ENCODE measurements at places on chromosomes 11 and 22.

GRCh38 chr11:69821511-69822040 is 2.4 kb upstream of the FGF3 start:
- DNase-seq = no peak

DNA sequence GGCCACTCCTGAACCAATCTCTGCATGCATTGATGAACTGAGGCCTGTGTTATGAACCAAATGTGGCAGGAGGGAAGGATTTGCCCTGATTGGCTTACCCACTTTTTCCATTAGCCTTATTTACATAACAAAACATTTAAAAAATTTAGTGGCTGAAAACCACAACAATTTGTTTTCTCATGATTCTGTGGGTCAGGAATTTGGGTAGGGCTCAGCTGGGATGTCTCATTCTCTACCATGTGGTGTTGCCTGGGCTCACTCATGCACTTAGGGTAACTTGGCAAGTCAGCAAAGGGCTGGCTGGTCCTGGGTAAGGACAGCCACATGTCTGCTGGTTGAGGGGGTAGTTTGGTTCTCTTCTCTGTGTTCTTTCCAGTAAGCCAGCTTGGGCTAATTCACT is 35.1 kb upstream of the CYP2R1 start:
- DNase-seq = no peak

DNA sequence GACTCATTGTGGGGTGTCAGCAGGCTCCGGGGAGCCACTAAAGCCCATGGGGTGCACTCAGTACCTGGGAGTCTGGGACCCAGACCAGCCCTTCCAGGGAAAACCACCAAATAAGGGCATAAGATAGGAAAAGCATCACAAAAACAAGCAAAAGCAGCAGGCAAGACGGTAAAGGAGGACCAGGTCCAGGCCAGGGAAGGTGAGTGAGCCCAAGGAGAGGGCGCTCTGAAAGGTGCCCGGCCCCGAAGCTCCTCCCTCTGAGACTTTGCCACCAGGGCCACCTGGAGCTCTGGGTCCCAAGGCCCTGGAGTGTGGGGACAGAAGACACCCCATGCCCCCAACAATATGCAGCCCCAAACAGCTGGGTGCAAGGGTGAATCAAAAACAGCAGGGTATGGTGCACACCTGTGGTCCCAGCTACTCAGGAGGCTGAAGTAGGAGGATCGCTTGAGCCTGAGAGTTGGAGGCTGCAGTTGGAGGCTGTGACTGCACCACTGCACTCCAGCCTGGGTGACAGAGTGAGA is 5.2 kb upstream of the IL17REL start:
- DNase-seq = no peak

DNA sequence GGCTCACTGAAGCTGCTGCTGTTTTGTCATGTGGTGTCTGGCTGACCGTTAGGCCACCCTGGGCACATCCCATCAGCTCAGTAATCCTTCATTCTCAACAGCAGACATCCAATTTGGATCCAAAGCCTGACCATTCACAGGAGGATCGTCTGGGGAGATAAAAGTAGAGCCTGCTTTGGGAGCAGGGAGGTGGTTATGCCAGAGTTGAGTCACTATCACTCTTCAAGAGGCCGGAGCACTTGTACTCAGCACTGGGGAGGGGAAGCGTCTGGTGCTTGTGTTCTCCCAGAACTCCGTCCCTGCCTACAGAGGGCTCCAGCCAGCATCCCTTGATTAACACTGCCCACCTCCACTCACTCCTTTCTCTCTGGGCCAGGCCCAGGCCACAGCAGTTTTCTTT is 382.6 kb downstream of the OPCML start:
- DNase-seq = no peak

DNA sequence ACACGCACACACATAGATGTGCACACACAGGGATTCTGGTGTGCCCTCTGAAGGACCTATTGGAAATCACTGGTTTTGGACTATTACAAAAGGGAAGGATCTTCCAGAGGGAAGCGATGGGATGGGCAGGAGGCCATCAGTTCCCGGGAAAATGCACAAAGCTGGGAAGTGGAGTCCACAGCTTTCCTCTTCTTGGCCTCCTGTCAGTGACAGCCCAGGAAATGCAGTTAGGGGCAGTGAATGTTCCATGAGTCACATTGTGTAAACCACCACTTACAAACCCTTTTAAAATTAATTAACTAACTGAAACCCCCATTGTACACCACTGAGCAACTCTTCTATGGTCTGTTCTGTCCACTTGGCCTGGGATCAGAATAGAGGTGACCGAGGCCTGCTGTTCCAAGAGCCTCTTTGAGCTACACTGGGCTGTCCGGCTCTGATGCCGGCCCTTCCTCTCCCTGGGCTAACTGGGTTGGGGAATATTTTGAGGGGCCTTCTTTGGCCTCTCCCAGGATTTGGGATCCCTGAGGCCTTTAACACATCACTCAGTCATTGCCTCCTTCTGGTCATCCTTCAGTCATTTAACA is 137.7 kb downstream of the FEZ1 start:
- no peak for DNase-seq

GRCh38 chr11:9231848-9232177 is 33.3 kb downstream of the DENND5A start:
- no peak for DNase-seq

DNA sequence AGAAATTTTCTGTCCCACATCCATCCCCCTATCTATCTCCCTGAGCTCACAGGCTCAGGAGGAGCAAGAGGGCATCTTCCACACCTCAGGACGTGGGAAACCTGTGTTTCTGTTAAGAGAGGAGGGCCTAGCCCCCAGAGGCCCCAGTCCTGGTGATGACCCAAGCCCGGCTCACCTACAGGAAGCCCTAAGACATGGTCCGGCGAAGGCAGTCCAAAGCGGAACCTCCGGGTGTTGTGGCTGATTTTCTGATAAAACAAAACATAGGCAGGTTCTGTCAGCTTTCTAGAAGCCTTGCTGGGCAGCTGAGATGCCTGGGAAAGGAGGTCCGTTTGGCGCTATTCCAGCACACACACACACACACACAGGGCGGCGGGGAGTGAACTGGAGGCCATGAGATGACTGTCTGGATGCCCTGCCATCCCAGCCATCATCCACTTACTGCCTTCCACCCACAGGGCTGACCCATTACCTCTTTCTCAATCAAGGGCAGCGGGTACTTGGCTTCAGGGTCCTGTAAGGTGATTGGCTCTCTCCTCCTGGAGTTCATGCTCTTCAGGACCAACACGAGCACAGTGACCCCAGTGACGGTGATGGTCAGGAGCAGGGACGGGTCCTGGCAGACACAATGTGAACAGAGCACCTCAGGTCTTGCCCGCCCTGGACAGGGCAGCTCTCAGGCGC is 882 bp downstream of the CYB5R2 start:
- no peak for DNase-seq

GRCh38 chr11:33779849-33780528 is 5.7 kb upstream of the FBXO3 start:
- DNase-seq = no peak

GRCh38 chr11:78965432-78965831 is 390.8 kb upstream of the NARS2 start:
- DNase-seq = no peak

DNA sequence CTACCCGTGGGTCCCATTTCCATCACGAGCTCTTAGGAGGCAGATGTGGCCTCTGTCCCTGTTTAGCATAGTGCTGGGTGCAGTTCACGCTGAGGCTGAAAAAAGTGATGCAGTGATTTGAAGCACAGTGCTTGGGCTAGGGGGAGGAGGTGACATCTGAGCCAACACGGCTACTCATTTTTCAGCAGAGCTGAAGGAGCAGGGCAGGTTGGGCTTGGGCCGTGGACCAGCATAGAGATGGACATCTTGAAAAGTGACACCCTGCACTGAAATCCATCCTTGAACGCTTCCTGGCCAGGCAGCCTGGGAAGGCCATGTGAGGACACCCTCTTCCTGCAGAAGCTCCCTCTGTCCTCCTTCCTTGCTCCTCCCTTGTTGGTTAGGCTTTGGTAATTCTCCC is 66.4 kb downstream of the ADAMTS15 start:
- no peak for DNase-seq

DNA sequence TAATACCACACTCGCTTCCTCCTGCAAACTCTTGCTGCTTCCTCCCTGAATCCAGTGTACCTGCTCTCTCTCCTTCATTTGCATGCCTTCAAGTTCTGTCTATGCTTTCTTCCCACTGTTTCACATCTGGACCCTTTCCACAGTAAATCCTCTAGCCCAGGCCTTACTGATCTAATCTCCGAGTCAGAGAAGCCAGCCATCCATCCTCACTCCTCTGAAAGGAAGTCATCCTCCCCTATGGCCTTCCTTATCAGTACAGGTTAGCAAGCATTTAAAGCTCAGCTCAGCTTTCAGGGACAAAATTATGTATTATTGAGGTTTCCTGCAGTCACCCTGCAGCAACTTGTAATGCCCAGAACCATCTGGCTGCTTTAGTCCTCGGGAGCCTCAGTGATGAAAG is 116.1 kb downstream of the GALNT18 start:
- no peak for DNase-seq

- DNase-seq = no peak
These were observed 26.2 kb upstream of the GUCY1A2 start for GRCh38 chr11:107044503-107044902.

DNA sequence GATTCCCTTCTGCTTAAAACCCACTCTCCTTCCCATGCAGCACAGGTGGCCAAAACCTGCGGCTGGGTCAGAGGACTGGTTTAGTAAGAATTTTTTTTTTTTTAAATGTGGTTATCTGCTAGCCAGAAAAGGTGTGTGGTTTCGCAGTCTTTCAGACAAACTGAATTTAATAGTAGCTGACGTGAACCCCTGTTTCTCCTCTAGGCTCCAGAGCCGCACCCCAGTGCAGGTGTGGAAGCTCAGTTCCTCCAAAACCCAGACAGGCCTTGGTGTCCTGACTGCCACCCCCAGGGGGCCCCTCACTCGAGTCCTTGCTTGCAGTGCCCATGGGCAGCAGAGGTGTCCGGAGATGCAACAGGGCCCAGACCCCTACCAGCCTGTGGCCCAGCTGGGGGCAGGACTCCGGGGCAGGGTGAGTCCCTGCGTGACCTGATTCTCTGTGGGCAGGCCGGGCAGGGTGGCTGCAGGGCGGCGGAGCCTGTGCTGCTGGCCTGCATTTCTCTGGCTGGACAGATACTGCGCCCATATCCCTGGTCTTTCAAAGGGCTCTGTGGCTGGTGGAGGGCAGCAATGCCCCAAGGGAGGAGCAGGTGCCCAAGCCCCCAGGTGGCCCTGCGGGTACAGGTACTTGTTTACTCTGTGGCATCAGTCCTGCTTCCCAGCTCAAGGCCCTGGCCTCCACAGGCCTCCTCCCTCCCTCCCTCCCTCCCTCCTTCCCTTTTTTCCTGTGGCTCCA is 15.2 kb downstream of the KCNQ1 start:
- DNase-seq = no peak

DNA sequence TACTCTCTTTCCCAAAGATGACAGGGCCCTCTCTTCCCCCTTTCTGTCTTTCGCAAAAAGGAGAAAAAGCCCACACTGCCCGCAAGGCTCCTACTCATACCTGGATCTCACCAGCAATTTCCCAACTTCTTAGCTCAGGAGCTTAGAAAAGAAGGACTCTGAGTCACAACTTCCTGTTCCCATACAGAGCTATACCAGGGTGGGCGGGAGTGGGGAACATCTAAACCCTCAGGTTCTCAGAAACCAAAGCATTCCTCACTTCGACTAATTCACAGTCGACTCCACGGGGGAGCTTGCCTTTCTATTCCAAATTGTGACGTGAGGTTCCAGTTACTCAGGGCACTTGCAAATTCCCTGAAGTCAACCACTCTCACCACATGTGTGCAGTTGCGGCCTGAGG is 61.9 kb downstream of the MTNR1B start:
- no peak for DNase-seq

GRCh38 chr11:13884158-13884799 is 78.2 kb upstream of the SPON1 start:
- no peak for DNase-seq

DNA sequence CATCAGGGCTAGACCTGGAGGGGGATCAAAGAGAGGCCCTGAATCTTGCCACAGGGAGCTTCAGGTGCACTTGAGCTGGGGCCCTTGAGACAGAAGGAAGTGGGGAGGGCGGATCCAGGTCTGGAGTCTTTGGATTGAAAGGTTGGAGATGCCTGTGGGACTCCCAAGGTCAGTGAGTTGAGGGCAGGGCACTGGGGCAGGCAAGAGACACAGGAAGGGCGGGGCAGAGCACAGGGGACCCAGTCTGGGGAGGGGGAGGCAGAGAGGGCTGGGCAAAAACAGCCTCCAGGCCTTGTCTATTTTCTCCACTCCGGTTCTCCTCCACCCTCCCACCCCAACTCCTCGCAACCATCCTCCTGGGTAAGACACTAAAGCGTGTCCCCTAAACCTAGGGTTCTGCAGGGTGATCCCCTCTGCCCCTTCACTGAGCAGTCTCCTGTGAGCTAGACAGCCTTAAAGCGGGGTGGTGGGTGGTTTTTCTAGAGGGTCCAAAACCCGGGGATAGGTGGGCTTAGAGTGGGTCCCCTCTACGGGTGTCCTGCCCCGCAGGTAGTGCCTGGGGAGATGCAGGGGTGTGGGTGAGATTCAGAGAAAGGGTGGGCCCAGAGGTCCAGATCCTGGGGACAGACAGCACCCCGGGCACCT is 38.6 kb upstream of the CELSR1 start:
- no peak for DNase-seq

DNA sequence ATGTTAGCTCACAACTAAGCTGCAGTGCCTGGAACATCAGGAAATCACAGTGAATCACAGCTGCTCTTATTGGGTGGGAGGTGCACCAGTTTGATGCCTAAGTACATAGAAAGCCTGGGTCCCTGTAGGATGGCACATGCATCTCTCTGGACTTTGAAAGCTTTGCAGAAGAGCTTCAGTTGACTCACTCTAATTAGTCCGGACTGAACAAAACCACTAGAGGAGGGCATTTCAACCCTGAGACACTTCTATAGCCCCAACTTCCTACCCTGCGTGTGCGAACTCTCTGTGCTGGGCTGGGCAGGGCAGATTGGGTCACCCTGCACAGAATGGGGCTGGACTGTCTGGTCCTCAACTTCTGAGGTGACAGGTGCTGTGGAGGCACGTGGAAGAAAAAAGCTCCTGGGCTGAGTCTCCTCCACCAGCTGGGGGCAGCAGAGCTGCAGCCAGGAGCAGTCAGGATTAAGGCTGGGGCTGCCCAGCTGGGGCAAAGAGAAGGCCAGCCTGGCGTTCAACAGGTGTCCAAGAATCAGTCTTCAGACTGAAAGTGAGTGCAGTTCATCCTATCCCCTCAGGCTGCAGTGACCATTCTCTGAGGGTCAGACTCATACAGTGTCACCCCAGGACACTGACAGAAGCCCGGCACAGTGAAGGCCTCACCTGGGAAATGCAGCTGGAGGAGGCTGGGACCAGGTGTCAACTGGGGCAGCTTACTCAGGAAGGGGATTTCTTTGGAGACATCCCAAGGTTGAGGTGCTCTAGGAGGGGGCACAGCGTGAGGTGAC is 22.1 kb downstream of the GGTLC2 start:
- DNase-seq = no peak

Data from stimulated activated CD4-positive, alpha-beta T cell treated with anti-CD3 and anti-CD28 coated beads, Interleukin-4, amount 100 ng/mL, for 48 hours (primary cell).